Activated CD8-positive, alpha-beta T cell treated with anti-CD3 and anti-CD28 coated beads for 36 hours (primary cell): ENCODE measurements at places on chromosomes 7 and 10. TPM values are rescaled to one million over a fixed set of nuclear protein-coding genes. Genes with fewer than 3 reads are reported as not detected.
A peak's percentile ranks its signal among the peaks of the same experiment; 100 is the strongest.

DNA sequence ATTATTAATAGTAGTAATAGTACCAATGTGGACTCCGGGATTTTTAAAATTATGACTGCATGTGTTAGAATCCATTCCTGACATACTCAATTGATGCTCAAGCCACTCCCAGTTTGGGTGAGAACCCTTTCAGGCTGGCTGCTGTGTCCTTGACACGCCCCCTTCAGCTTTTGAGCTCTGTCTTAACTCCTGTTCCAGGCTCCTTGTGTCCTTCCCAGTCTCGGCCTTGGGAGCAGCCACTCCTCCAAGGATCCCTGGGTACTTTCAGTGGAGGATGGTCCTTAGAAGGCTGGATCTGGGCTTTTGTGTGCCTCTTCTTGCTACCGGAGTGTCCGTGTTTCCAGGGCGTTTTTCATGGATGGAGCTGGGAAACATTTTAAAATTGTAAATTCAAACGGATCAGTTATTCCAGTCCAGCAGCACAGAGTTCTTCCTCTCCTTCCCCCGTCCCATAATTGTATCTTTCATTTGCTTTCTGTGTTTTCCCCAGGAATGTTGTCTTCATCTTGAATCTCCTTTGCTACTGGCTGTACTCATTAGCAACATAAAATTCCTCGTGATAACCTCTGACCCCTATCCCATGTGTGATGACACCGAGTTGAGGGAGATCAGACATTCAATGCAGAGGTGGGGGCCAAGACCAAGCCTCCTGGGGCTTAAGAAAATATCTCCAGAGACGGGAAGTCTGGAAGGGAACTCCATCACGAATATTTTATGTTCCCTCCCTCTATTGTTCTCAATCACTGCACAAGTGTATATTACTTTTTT is 40.0 kb upstream of the PFKFB3 start:
- no peaks in the 10 kb centered on the region for H3K27me3 ChIP-seq
- peak overlapping the region; percentile 6 for H3K27ac ChIP-seq
- peaks cover 24% of the 10 kb centered on the region for H3K36me3 ChIP-seq
- DNase-seq: no peak
- peaks cover 49% of the 10 kb centered on the region for H3K4me1 ChIP-seq
- H3K4me3 ChIP-seq: peak overlapping the region; percentile 49

- DNase-seq: no peak
- no peak overlapping the region for H3K27ac ChIP-seq
- no peaks in the 10 kb centered on the region for H3K27me3 ChIP-seq
- no peaks in the 10 kb centered on the region for H3K4me1 ChIP-seq
- H3K4me3 ChIP-seq: no peak overlapping the region
Observed at GRCh38 chr7:105655500-105656380, 74.4 kb upstream of the EFCAB10 start.

- no peak overlapping the region for H3K27ac ChIP-seq
- no peaks in the 10 kb centered on the region for H3K4me1 ChIP-seq
- no peaks in the 10 kb centered on the region for H3K27me3 ChIP-seq
- H3K36me3 ChIP-seq: peaks cover 2% of the 10 kb centered on the region
Observed at GRCh38 chr7:40220421-40220911, 85.7 kb downstream of the SUGCT start.

The CPA2 gene
- total RNA-seq: not detected

DNA sequence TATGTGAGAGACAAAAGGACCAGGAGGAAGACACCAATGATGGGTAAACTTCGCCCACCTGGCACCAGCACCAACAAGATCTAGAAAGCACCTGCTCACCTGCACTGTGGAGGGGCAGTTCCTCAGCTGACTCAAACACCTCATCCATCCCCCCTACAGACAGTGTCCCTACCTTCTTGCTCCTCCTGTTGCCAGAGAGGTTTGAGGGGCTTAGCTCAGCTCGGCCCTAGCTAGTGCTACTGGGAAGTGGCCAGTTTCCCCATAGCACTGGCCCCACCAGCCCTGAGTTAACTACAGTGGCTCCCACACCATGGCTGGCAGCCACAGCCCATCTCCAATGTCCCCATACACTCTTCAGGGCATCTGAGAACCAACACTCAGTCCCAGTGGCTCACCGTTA is 70.8 kb downstream of the GRID1 start:
- no peaks in the 10 kb centered on the region for H3K36me3 ChIP-seq
- H3K27me3 ChIP-seq: no peaks in the 10 kb centered on the region
- no peak overlapping the region for H3K4me3 ChIP-seq
- no peaks in the 10 kb centered on the region for H3K4me1 ChIP-seq
